Activated naive CD4-positive, alpha-beta T cell treated with anti-CD3 and anti-CD28 coated beads, Interleukin-2, amount 10 ng/mL, durations not matched to agents 7 days and 5 days (primary cell): ENCODE measurements at places on chromosomes 13 and 19.
A peak's percentile ranks its signal among the peaks of the same experiment; 100 is the strongest.

DNA sequence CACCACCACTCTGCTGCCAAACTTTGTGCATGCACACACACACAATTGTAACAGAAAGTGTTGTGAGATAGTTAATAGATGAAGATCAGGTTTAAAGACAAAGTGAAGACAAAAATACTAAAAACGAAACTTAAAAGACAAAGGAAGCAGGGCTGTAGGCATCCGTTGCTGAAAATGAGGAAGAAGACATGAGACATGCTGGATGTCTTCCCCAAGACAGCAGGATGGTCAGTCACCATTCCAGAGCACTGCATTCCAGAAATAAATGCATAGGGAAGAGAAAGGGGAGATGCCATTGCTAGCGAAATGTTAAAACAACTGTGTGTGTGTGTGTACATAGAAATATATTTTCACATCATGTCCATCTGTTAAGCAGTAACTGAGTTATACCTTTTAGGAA, 520.1 kb downstream of the SUCLA2 start:
- no peaks in the 10 kb centered on the region for H3K36me3 ChIP-seq
- DNase-seq, result no peak
- H3K4me1 ChIP-seq, result no peaks in the 10 kb centered on the region
- H3K27ac ChIP-seq, result no peak overlapping the region
- no peak overlapping the region for H3K4me3 ChIP-seq
- H3K27me3 ChIP-seq, result no peaks in the 10 kb centered on the region

- no peaks in the 10 kb centered on the region for H3K4me1 ChIP-seq
- H3K27ac ChIP-seq, result no peak overlapping the region
- no peaks in the 10 kb centered on the region for H3K36me3 ChIP-seq
These were observed 65.2 kb upstream of the TNFRSF19 start for GRCh38 chr13:23505007-23505406.

GRCh38 chr13:26372747-26373146, 118.8 kb downstream of the CDK8 start:
- no peaks in the 10 kb centered on the region for H3K36me3 ChIP-seq
- no peaks in the 10 kb centered on the region for H3K27me3 ChIP-seq
- H3K27ac ChIP-seq, result peak overlapping the region; percentile 20

GRCh38 chr13:107028751-107029150, 460.8 kb upstream of the ARGLU1 start:
- H3K27me3 ChIP-seq, result no peaks in the 10 kb centered on the region
- no peak for DNase-seq
- no peak overlapping the region for H3K27ac ChIP-seq
- H3K4me1 ChIP-seq, result no peaks in the 10 kb centered on the region
- no peak overlapping the region for H3K4me3 ChIP-seq
- H3K36me3 ChIP-seq, result no peaks in the 10 kb centered on the region

DNA sequence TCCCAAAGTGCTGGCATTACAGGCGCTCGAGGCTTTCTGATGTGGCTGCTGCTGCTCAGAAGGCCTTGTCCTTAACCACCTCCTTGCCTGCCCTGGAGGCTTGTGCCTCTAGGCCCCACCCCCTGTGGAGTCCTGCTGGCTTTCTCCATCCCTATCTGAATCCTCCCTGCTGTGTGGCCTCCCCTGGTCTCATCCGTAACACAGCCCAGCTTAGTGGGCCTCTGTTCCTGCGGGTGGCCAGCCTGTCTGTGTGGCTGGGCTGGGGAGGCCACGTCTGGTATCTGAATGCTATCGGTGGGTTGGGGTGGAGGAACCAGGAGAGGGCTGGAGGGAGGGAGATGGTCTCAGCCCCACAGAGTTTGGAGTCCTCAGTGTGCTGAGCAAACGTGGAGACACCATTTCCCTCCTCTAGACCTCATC, 4.7 kb downstream of the RPL28 start:
- no peak overlapping the region for H3K4me3 ChIP-seq
- peaks cover 49% of the 10 kb centered on the region for H3K36me3 ChIP-seq
- H3K27ac ChIP-seq, result no peak overlapping the region

- peaks cover 10% of the 10 kb centered on the region for H3K36me3 ChIP-seq
- peak; percentile 54 for DNase-seq
- H3K27me3 ChIP-seq, result peaks cover 9% of the 10 kb centered on the region
- no peak overlapping the region for H3K27ac ChIP-seq
- H3K4me3 ChIP-seq, result peak overlapping the region; percentile 18
- peaks cover 35% of the 10 kb centered on the region for H3K4me1 ChIP-seq
These were observed 4.8 kb downstream of the ISYNA1 start for GRCh38 chr19:18433015-18433691.

- H3K36me3 ChIP-seq, result peaks cover 6% of the 10 kb centered on the region
- peak; percentile 81 for DNase-seq
- H3K27me3 ChIP-seq, result peaks cover 24% of the 10 kb centered on the region
- peaks cover 16% of the 10 kb centered on the region for H3K4me1 ChIP-seq
- no peak overlapping the region for H3K4me3 ChIP-seq
- H3K27ac ChIP-seq, result peak overlapping the region; percentile 83
These were observed 25.9 kb downstream of the ACSBG2 start for GRCh38 chr19:6161271-6161850.

- H3K27ac ChIP-seq, result no peak overlapping the region
- peak; percentile 32 for DNase-seq
- H3K4me1 ChIP-seq, result peaks cover 21% of the 10 kb centered on the region
- H3K36me3 ChIP-seq, result no peaks in the 10 kb centered on the region
- no peak overlapping the region for H3K4me3 ChIP-seq
These were observed 195.5 kb downstream of the KATNAL1 start for GRCh38 chr13:30111810-30112209.

- H3K36me3 ChIP-seq, result peaks cover 38% of the 10 kb centered on the region
- H3K27me3 ChIP-seq, result no peaks in the 10 kb centered on the region
- peaks cover 14% of the 10 kb centered on the region for H3K4me1 ChIP-seq
- H3K4me3 ChIP-seq, result no peak overlapping the region
- no peak for DNase-seq
- no peak overlapping the region for H3K27ac ChIP-seq
These were observed 9.7 kb downstream of the NAXD start for GRCh38 chr13:110624766-110625756.

- H3K4me3 ChIP-seq, result no peak overlapping the region
- H3K27me3 ChIP-seq, result no peaks in the 10 kb centered on the region
- no peak overlapping the region for H3K27ac ChIP-seq
- H3K36me3 ChIP-seq, result no peaks in the 10 kb centered on the region
- no peaks in the 10 kb centered on the region for H3K4me1 ChIP-seq
These were observed 1029.6 kb downstream of the PCDH9 start for GRCh38 chr13:66200555-66200954.

GRCh38 chr13:44063881-44064280, 184.2 kb downstream of the LACC1 start:
- no peak overlapping the region for H3K4me3 ChIP-seq
- peaks cover 8% of the 10 kb centered on the region for H3K27me3 ChIP-seq
- no peak for DNase-seq
- no peaks in the 10 kb centered on the region for H3K36me3 ChIP-seq
- H3K27ac ChIP-seq, result no peak overlapping the region

GRCh38 chr13:108213946-108214345, 1.4 kb downstream of the LIG4 start:
- peak overlapping the region; percentile 76 for H3K4me3 ChIP-seq
- peaks cover 23% of the 10 kb centered on the region for H3K36me3 ChIP-seq
- DNase-seq, result no peak
- peaks cover 5% of the 10 kb centered on the region for H3K27me3 ChIP-seq
- H3K4me1 ChIP-seq, result peaks cover 43% of the 10 kb centered on the region

GRCh38 chr19:29645911-29646310, 19.4 kb upstream of the PLEKHF1 start:
- no peak overlapping the region for H3K4me3 ChIP-seq
- no peaks in the 10 kb centered on the region for H3K36me3 ChIP-seq
- H3K27me3 ChIP-seq, result peaks cover 15% of the 10 kb centered on the region
- peak; percentile 29 for DNase-seq
